CD4-positive, alpha-beta memory T cell (primary cell): ENCODE measurements at places on chromosomes 16 and 17.

DNA sequence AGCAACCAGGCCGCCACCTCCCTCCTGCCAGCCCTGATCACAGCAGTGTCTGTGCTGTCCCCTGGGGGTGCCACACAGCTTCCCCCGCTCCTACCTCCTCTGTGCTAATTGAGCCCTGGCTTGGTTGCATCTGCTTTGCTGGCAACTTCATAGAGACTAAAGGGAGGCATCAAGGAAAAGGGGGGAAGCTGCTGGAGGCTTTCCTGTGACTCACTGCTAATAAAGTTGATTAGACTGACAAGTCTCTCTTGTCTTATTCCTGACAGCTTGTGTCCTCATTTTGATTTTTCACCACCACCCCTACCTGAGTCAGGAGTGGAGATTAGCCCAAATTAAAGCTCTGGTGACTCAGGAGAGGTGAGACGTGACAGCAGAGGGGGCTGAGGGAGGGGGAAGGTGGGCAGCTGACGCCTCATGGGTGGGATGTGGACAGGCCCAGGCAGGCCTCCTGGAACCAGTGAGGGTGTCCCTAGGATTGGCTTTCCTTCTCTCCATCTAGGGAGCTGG is 310.0 kb downstream of the CBLN1 start:
- no peak for DNase-seq

- DNase-seq, result no peak
Observed at GRCh38 chr16:1554826-1555445, 21.5 kb downstream of the TMEM204 start.

DNA sequence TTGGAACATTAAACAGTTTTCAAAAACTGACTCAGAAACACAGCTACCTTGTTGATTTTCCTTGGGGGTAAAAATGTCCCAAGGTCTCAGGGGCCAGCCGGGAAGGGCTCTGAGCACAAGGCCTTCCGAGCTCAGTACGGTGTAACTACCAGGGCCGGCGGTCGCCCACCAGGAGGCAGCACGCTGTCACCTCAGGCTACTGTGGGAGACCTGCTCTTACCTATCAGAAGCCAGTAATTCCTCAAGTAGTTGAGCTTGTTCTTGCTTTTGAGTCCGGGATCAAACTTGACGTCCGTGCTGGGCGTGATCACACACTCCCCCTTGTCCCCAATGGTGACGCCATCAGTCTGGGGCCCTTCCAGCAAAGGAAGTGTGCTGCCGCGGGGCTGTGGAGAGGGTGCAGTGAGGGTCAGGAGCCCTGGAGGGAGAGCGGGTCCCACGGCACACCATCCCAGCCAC is 43.4 kb upstream of the ICAM2 start:
- DNase-seq, result peak; percentile 39

GRCh38 chr17:72111336-72111923 is 9.4 kb upstream of the SOX9 start:
- no peak for DNase-seq
